ENCODE measurements at places on chromosomes 16 and 17.

- no peak for DNase-seq
Measured at GRCh38 chr16:11642765-11643116, 25.5 kb upstream of the SNN start.

- peak; percentile 97 for DNase-seq
Measured at GRCh38 chr17:8151120-8151640, 1.0 kb downstream of the PER1 start.

- DNase-seq: no peak
Measured at GRCh38 chr16:27369806-27370205, 32.2 kb upstream of the IL21R start.

DNA sequence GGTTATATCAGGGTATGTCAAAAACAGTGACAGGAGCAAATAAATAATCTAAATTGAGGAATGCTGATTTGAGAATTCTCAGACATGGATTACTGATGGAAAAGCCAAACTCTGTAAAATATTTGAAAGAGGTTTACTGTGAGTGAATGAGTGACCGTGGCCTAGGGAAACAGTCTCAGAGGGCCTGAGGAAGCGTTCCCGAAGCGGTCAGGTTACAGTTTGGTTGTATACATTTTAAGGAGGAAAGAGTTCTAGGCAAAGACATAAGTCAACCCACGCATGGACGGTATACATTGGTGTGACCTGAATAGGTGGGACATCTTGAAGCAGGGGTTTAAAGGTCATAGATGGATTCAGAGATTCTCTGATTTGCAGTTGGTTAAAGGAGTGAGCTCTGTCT lies 771.7 kb downstream of the KCNJ18 start:
- DNase-seq: no peak

DNA sequence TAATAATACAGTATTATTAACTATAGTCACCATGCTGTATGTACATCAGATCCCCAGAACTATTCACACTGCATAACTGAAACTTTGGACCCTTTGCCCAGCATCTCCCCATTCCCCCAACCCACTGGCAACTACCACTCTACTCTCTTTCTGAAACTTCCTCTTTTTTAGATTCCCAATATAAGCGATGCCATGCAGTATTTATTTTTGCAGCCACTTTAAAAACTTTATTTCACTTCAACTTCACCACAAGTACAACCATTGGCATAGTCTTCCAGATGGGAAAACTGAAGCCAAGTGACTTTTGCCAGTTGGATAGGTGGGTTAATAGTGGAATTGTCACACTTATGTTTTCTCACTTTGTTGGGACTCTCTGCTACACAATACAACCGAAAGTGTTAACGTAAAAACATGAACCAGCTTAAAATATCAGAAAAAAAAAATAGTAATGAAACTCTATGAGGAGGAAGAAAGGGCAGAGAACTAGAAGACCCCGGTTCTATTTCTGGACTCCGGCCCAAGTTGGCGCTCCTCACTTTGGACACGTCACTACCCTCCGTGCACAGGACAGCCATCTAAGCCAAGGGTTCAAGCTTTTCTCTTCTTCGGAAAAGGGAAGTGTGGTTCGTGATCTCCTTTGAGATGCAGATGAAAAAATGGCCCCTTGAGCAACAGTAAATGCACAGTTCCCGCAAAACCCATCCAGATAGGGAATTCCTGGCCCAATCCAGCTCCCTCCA lies 743 bp downstream of the SHCBP1 start:
- DNase-seq: no peak

- peak; percentile 61 for DNase-seq
Measured at GRCh38 chr17:75848523-75849278, 4.5 kb upstream of the UNC13D start.

GRCh38 chr16:82900559-82900958 lies 273.8 kb downstream of the CDH13 start:
- no peak for DNase-seq

DNA sequence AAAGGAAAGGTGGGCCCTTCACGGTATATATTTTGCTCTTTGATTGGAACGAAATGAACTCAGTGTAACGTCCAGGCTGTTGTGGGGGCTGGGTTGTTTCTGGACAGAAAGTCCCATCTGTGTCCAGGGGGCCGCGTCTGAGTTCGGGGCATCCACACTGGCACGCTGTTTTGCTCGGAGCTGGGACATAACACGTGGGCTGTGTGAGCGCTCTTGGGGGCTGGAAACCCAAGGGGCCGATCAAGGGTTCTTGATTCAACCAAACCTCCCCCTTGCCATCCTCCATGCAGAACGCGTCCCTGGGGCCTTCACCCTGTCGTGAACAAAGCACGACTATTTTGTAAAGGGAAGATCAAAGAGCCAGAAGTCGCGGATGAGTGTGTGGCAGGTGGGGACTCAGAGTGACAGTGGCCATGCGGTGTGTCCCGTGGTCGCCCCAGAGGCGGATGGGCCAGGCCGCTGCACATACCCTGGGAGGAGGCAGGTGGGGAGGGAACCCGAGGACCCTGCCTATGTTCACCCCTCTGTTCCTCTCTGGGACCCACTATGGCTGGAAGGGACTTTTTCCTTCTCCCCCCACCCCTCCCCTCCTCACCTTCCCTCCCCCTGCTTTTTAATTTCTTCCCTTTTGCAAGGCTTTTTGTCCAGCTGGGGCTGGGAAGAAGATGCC lies 387.2 kb downstream of the SEC14L1 start:
- peak; percentile 51 for DNase-seq

DNA sequence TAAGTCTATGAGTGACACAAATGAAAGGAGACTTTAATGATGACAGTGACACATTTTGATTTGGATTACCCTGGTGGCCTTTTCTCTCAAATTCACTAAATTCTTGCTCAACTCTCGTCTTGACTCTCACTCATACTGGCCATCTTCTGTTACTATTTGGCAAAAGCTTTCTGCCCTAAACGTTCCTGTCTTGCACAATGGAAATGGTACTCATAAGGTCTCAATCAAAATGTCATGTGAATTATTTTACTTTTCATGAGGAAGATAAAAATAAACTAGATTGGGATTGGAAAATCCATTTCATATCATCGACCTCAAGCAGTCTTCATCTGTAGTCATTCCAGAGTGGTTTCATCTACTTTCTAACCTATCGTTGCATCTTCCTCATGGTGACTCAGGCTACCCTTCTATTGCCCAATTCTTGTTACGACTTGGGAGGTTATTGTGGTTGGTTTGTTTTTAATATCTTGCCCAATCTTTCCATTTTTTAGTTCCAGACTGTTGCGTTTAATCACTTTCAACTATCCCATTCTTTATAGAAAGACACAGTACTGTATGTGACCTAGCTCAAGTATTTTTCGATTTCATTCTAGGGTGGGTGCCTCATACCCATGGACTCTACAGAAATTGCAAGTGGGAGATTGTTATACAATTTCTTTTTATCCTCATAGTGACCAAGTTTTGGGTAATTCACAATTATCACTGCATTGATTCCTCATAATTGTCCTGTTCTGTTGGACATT lies 317.2 kb upstream of the KCNJ16 start:
- DNase-seq: no peak

GRCh38 chr17:59094861-59095530 lies 11.7 kb downstream of the TRIM37 start:
- DNase-seq: no peak

- no peak for DNase-seq
Measured at GRCh38 chr16:11084484-11084875, 140.1 kb downstream of the CLEC16A start.

GRCh38 chr16:54040480-54040879 lies 246.1 kb downstream of the IRX3 start:
- DNase-seq: no peak

All from tibial artery (tissue), 4 donors.